Occipital lobe (tissue), 3 donors: ENCODE measurements at places on chromosomes 16 and 17. TPM values are rescaled to one million over a fixed set of nuclear protein-coding genes. Genes with fewer than 3 reads are reported as not detected.

AURKB gene
- 2.7 TPM for total RNA-seq

GRCh38 chr17:54559883-54560282, 340.8 kb upstream of the TOM1L1 start:
- no peak for DNase-seq

GRCh38 chr16:84617791-84618580, at the start of gene COTL1:
Gene COTL1 (minus strand): TSS chr16:84618078. CDS start chr16:84617914, 164 bp downstream.
- DNase-seq = peak; percentile 95

ZP2 gene
- not detected for total RNA-seq

- DNase-seq = no peak
Observed at GRCh38 chr17:7167832-7168231, 11.3 kb downstream of the ASGR1 start.

PNMT gene
- 2.2 TPM for total RNA-seq

TBC1D3B gene
- 1.9 TPM for total RNA-seq

- no peak for DNase-seq
Observed at GRCh38 chr17:80694992-80695912, 150.6 kb downstream of the RPTOR start.

DNA sequence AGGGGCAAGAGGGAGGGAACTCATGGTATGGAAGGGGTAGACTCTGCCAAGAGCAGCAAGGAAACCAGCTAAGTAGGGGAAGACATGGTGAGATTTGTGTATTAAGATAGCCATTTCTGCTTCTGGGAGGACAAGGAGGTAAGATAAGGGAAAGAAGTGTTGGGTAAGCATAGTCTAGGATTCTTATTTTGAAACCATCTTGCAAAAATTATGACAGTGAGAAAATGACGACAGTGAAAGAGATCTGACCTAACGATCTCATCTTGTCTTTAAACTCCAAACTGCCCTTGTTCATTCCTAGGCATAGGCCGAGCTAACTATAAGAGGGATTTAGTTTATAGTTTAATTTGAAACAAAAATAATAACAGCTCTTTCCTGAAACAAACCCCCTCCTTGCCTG, 5.6 kb upstream of the RBL2 start:
- no peak for DNase-seq

- no peak for DNase-seq
Observed at GRCh38 chr17:59503500-59503899, 61.9 kb upstream of the DHX40 start.

MPV17L gene
- total RNA-seq = 19.3 TPM

WFIKKN1 gene
- total RNA-seq = 0.47 TPM

DNA sequence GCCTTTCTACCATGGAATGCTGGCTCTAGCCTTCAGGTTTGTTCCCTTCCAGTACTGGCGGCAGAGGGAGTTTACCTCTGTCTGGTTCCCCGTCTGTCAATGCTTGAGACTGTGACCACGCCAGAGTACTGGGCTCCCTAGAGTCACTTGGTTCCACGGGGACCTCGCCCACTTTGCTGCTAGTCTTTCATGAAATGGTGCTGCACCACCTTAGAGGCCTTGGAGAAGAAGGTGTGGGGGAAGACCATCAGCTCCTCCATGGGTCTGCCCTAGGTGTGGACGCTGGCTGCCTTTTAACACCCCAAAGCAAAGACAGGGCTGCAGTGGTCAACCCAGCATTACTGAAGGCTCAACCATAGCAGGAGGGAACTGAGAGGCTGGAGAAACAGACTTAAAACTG, 55.3 kb upstream of the KSR1 start:
- no peak for DNase-seq

DNA sequence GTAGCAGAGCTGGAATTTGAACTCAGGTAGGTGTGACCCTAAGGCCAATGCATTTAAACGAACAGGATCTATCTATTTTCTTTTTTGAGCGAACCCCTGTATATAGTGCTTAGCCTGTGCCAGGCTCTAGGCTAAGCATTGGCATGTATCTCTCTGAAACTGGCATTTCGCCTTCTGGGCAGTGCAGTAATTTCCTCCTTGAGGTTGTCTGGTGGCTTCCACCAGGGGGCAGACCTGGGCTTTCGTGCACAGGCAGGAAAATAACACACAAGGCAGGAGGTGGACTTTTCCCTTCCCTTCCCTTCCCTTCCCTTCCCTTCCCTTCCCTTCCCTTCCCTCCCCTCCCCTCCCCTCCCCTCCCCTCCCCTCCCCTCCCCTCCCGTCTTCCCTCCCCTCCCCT, 34.4 kb upstream of the PRKCB start:
- DNase-seq = peak; percentile 61

- DNase-seq = no peak
Observed at GRCh38 chr17:73713136-73713535, 68.9 kb upstream of the SDK2 start.
